Panc1 (cell line): ENCODE measurements at places on chromosomes 11 and 22. TPM values are rescaled to one million over a fixed set of nuclear protein-coding genes. Genes with fewer than 3 reads are reported as not detected.

- no peak for DNase-seq
These were observed 73.2 kb upstream of the TCF20 start for GRCh38 chr22:42343531-42344081.

GRCh38 chr22:48959496-48959895, 868.2 kb downstream of the BRD1 start:
- DNase-seq = no peak

The SLC43A3 gene
- 8.6 TPM for total RNA-seq

- no peak for DNase-seq
These were observed 376.7 kb upstream of the CCDC179 start for GRCh38 chr11:23236826-23237555.

GRCh38 chr11:67545280-67545679, 22.0 kb upstream of the CABP2 start:
- no peak for DNase-seq

GRCh38 chr22:19940536-19941364, 822 bp upstream of the COMT start:
- DNase-seq = no peak
